ENCODE measurements at places on chromosomes 11 and 22.
A peak's percentile ranks its signal among the peaks of the same experiment; 100 is the strongest.

GRCh38 chr11:110862407-110862806, 150.2 kb upstream of the ARHGAP20 start:
- no peak for DNase-seq

DNA sequence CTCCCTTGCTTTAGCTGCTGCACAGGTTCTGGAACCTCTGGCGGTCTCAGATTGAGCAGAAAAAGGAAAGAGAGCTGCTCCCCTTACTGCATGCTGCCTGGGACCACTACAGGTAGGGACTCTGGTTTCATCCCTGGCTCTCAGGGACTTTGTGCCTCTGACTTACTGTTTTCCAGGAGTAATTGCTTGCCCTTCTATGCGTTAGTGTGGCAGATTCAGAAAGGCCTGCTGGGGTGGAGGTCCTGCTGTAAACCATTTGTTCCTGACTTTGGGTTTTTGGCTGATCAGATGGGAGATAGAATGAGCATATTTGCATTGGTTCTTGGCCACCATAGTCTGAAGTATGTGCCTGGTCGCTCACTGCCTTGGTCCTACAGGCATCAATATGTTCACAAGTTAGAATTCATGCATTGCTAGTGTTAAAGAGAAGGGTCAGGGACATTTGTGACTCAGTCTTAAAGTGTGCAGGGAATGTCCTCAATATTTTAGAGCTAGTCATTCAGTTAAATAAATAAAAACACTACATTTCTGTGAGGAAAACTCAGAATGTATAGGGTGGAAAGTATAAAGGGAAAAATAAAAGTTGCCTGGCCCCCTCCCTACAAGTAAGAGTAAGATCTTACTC, 78.0 kb downstream of the PISD start:
- no peak for DNase-seq

- no peak for DNase-seq
Observed at GRCh38 chr11:6300325-6300724, 20.0 kb downstream of the CAVIN3 start.

GRCh38 chr11:40816976-40817375, 642.5 kb downstream of the LRRC4C start:
- DNase-seq, result no peak

- no peak for DNase-seq
Observed at GRCh38 chr11:116882386-116882785, 45.0 kb upstream of the APOA1 start.

DNA sequence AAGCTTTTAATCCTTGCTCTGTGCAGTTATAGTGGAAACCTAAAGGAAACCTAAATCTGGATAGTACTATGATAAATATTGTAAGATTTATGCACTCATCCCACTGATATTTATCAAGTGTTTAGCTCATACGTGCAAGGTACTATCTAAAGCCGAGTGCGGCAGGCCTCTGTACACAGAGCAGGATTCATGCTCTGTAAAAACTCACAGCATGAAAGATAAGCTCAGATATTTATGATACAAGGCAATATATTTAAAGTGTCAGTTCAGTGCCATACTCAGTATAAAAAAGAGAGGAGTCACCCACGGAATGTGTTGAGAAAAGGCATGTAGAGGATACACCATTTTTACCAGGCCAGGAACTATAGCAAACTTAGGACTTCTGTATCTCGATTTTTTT, 66.2 kb downstream of the MAML2 start:
- no peak for DNase-seq

DNA sequence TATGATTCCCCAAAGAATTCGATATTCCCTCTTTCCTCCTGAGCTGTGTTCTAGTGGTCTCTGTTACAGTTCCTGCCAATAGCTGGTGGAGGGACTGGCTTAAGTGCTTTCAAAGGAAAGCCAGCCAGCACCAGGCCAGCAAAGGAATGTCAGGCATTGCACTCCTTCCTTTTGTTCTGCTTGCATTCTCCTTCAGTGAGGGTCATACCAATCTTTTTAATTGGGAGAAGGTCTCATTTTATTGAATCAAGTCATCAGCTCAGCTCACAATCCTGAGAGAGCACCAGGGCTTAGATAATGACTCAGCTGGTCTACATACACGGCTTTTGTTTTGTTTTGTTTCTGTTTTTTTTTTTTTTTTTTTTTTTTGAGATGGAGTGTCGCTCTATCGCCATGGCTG, 222.9 kb downstream of the NAV2 start:
- DNase-seq, result no peak

- peak; percentile 60 for DNase-seq
Observed at GRCh38 chr11:104705490-104706190, 192.6 kb downstream of the CASP12 start.

DNA sequence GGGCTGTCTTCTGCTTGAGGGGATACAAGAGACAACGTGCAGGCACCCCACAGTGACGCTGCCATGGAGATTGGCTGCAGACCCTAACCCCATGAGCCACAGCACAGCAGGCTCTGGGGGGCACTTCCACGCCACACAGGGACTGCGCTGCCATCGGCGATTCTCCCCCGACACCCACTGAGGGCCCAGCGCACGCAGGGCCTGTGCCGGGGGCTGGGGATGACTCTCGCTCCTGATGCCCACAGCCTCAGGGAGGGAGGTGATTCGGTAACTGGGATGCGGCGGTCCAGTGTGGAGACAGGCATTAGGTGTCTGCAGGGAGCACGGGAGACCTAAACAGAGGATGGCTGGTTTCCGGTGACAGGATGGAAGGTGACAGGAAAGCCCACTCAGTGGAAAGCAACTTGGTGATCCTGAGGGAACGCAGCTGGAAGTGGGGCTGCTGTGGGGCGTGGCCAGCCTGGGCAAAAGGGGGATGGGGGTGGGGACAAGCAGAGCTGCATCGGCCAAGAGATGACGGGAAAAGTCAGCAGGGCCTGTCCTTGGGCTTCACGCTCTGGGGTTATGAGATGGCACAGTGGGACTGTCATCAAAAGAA, 37.7 kb downstream of the EFCAB6 start:
- DNase-seq, result no peak

GRCh38 chr11:69918938-69919650, 99.9 kb upstream of the FGF3 start:
- DNase-seq, result peak; percentile 95

DNA sequence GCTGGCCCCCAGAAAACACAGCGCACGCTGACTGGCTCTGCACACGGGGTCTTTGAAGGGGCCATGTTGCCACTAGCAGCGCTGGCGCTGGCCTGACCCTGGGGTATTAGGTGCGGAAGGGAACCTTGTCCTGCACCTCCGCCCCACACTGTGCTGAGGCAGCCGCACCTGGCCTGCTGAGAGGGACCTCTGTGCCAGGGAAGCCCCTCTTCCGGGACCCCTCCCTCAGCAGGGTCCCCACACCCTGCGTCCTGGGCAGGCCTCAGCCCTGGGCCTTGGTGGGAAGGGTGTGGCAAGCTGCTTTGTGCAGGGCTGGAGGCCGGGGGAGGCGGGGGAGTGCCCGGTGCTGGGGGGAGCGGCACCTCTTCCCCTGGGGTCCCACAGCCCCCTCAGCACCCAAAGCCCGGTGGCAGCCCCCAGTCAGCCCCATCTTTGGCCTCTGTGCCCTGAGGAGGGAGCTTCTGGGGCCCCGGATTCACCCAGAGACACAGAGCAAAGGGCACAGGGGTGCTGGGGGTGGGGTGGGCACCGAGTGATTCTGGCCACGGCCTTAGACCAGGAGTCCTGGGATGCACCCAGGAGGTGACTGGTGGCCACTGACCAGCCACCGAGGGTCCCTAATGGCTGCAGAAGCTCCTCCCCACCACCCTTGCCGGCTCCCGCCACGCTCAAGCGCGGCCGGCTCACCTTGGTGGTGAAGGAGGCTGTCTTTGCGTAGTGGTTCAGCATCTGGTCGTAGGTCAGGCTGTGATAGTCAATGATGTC, 11.4 kb downstream of the TTLL8 start:
- DNase-seq, result no peak

DNA sequence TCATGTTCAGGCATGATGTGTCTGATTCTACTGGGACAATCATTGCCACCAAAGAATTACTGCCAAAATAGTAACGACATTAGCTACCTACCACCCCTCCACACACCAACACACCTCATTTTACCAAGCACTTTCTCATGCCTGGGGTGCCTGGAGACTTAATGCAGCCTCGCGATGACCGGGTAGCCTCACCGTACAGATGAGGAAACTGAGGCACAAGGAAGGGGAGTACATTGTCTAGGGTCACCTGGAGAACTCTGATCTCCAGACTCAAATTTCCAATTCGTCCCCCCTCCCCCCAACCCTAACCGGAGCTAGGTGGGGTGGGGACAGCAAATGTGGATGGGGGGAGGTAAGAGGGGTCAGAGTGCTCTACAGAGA, 2.7 kb upstream of the RTN4RL2 start:
- DNase-seq, result no peak

- peak; percentile 48 for DNase-seq
Observed at GRCh38 chr22:49671331-49672013, 156.2 kb downstream of the BRD1 start.

GRCh38 chr11:27722953-27723344, 22.7 kb upstream of the BDNF start:
- no peak for DNase-seq

DNA sequence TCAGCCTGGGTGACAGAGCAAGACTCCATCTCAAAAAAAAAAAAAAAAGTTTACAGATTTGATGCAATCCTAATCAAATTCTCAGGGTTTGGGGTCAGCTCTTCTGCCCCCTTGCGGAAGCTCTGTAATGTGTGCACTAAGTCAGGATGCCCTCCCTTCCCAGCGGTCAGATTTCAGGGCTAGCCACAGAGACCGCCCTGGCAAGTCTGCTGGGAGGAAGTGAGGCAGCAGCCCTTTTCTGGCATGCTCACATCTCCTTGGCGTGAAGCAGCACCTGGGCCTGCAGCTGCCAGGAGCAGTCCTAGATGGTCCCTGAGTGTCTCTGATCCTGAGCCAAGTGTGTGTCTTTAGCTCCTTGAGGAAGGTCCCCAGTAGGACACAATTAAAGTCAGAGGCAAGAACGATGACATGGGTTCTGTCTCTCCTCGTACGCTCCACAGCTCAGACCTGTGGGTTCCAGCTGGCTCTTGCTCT, 10.9 kb upstream of the APOBEC3C start:
- peak; percentile 82 for DNase-seq
